ENCODE measurements at places on chromosomes 5 and 9.

DNA sequence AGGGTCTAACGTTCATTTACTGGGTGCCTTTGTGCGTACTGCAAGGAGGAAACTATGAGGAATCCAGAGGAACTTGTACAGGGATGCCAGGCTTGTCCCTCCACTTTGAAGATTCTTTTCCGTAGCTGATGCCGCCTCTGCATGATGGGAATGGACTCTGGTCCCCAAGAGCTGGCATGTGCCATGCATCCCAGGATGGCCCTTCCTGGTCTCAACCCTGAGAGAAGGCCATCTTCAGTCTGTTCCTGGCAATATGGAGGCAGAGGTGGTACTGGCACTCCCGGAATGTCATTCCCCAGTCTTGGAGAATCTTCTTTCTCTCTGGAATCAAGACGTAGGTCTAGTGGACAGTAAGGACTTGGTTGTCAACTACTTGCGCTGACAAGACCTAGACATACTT lies 61.5 kb downstream of the BASP1 start:
- H3K36me3 ChIP-seq = no peaks in the 10 kb centered on the region
- H3K27ac ChIP-seq = no peak overlapping the region
- DNase-seq = no peak
- H3K4me1 ChIP-seq = peaks cover 7% of the 10 kb centered on the region
- no peak overlapping the region for H3K4me3 ChIP-seq
- H3K27me3 ChIP-seq = peaks cover 17% of the 10 kb centered on the region

DNA sequence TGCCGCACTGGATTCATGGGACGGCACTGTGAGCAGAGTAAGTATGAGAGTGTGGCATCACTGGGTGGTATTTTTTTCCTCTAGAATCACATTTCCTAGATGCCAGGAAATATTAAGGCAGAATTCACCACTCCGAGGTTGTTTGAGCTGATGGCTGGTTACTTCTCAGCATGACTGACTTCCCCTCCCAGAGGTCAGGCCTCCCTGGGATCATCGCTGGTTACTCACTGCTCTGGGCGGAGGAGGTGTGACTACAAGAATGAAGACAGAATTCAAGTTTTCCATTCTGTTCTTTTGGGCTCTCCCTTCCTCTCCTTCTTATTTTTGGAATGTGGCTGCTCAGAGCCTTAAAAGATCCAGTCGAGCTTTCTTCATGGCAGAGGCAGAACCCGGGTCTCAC lies 76.6 kb upstream of the PRRC1 start:
- H3K27me3 ChIP-seq = peaks cover 3% of the 10 kb centered on the region
- H3K36me3 ChIP-seq = no peaks in the 10 kb centered on the region
- no peaks in the 10 kb centered on the region for H3K4me1 ChIP-seq
- no peak overlapping the region for H3K27ac ChIP-seq
- DNase-seq = no peak

- H3K4me3 ChIP-seq = no peak overlapping the region
- H3K27me3 ChIP-seq = no peaks in the 10 kb centered on the region
- no peak overlapping the region for H3K27ac ChIP-seq
- peaks cover 65% of the 10 kb centered on the region for H3K36me3 ChIP-seq
- DNase-seq = no peak
Measured at GRCh38 chr5:10712574-10713366, 48.3 kb downstream of the DAP start.

GRCh38 chr9:125075997-125076396 lies 67.3 kb downstream of the SCAI start:
- no peaks in the 10 kb centered on the region for H3K4me1 ChIP-seq
- H3K36me3 ChIP-seq = no peaks in the 10 kb centered on the region
- H3K27me3 ChIP-seq = no peaks in the 10 kb centered on the region

- H3K27ac ChIP-seq = no peak overlapping the region
- H3K36me3 ChIP-seq = no peaks in the 10 kb centered on the region
- no peaks in the 10 kb centered on the region for H3K4me1 ChIP-seq
- no peaks in the 10 kb centered on the region for H3K27me3 ChIP-seq
Measured at GRCh38 chr5:92713335-92713743, 867.7 kb downstream of the NR2F1-AS1 start.

- DNase-seq = no peak
- H3K27ac ChIP-seq = no peak overlapping the region
- no peaks in the 10 kb centered on the region for H3K27me3 ChIP-seq
- H3K4me1 ChIP-seq = no peaks in the 10 kb centered on the region
- no peaks in the 10 kb centered on the region for H3K36me3 ChIP-seq
Measured at GRCh38 chr9:79877943-79878602, 306.3 kb downstream of the TLE4 start.

DNA sequence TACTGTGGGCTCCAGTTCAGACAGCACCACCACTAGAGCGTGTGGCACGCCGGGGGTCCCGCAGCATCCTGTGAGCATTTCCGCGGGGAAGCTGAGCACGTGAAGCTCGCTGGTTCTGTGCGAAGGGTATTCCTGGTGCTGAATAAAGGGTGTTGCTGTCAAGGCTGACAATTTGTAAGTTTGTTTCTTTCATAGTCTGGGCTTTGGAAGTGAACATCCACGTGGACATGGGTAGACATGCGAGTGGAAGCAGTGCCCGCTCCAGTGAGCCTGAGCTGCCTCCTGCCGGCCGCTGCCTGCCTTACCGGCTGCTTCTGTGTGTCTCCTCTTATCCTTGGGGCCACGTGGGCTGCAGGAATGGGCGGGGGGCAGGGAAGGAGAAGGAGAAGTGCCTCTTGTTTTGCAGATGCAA lies 14.7 kb downstream of the NDUFS6 start:
- no peak for DNase-seq
- H3K4me3 ChIP-seq = no peak overlapping the region

- no peaks in the 10 kb centered on the region for H3K27me3 ChIP-seq
- no peaks in the 10 kb centered on the region for H3K36me3 ChIP-seq
- no peaks in the 10 kb centered on the region for H3K4me1 ChIP-seq
- H3K27ac ChIP-seq = no peak overlapping the region
- no peak for DNase-seq
Measured at GRCh38 chr9:71620746-71621145, 147.6 kb downstream of the CEMIP2 start.

DNA sequence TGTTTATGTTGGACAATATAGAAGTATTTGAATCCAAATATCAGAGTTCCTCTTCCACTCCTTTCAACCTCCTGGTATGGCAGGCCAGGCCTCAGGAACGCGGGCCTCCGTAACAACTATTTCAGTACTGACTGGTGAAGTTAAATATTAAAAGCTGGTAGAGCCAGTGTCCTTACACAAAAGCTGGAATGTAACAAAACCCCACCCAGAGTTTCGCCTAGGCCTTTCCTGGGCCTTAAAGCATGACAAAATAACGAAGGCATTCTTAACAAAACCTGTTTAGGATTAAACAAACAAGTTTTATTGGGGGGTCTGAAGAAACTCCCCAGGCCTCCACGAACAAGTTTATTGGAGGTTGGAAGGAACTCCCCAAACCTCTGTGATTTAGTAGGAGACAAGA lies 61.6 kb upstream of the GNE start:
- no peak overlapping the region for H3K4me3 ChIP-seq
- H3K4me1 ChIP-seq = no peaks in the 10 kb centered on the region
- H3K27ac ChIP-seq = no peak overlapping the region
- no peak for DNase-seq
- H3K36me3 ChIP-seq = no peaks in the 10 kb centered on the region

GRCh38 chr5:14497311-14497710 lies 84.3 kb upstream of the OTULINL start:
- peaks cover 49% of the 10 kb centered on the region for H3K27me3 ChIP-seq
- no peak overlapping the region for H3K4me3 ChIP-seq
- no peaks in the 10 kb centered on the region for H3K36me3 ChIP-seq
- DNase-seq = no peak
- no peaks in the 10 kb centered on the region for H3K4me1 ChIP-seq
- H3K27ac ChIP-seq = no peak overlapping the region

DNA sequence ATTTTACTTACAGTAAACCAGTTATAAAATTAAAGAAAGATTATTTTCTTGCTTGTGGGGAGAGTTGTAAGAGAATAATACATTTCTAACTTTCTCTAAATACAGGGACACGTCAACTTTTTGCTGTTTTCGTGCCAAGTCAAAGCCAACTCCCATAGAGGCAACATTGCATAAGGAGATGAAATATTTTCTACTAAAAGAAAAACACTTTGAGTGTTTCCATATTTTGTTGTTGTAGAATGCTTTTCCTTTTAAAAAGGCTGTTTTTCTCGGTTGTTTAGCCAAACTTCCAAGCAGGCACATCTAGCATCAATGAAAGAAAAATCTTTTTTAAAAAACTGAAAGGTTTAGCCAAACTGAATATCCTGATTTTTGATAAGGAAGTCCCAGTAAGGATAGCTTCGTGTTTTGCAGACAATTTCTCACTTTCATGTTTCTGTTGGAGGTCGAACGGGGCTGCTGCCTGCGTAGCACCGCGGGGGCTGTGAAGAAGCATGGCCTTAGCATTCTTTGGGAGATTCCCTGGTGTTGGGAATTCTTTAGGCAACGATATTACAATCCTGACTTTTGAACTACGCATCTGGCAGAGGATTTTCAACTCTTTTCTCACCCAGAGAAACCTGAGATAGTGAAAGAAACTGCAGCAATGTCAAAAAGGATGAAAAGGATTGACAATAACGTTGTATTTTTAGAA lies 108.1 kb upstream of the FBXL7 start:
- H3K36me3 ChIP-seq = no peaks in the 10 kb centered on the region
- no peak overlapping the region for H3K27ac ChIP-seq
- H3K4me1 ChIP-seq = no peaks in the 10 kb centered on the region
- no peak overlapping the region for H3K4me3 ChIP-seq
- no peak for DNase-seq

DNA sequence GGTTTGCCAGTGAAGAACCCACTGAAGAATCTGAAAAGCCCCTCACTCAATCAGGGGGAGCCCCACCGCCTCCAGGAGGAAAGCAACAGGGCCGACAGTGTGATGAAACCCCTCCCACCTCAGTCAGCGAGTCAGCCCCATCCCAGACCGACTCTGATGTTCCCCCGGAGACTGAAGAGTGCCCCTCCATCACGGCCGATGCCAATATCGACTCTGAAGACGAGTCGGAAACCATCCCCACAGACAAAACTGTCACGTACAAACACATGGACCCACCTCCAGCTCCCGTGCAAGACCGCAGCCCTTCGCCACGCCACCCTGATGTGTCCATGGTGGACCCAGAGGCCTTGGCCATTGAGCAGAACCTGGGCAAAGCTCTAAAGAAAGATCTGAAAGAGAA lies 92.4 kb downstream of the MAP1B start:
- peaks cover 89% of the 10 kb centered on the region for H3K36me3 ChIP-seq
- no peaks in the 10 kb centered on the region for H3K27me3 ChIP-seq
- H3K4me3 ChIP-seq = no peak overlapping the region

GRCh38 chr5:56262279-56262678 lies 29.1 kb upstream of the ANKRD55 start:
- H3K4me1 ChIP-seq = peaks cover 8% of the 10 kb centered on the region
- no peak overlapping the region for H3K27ac ChIP-seq
- H3K36me3 ChIP-seq = no peaks in the 10 kb centered on the region
- H3K27me3 ChIP-seq = no peaks in the 10 kb centered on the region
- no peak overlapping the region for H3K4me3 ChIP-seq

DNA sequence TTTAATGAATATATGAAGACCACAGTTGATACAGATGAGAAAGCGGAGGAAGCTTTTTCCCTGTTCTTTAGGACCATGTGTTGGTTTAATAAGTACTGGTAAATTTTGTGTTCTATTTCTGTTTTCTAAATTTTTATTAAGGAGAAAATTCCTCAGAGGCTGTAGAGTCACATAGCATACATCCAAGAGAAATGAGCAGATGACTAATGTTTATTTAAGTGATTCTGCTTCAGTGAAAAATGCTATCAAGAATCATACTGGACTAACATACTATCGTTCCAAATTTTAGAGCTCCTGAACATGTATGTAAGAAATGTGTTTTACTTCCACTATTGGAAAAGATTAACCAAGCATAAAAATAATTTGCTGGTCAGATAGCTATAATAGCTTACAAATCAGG lies 115.0 kb downstream of the KIAA1958 start:
- H3K4me1 ChIP-seq = no peaks in the 10 kb centered on the region
- no peaks in the 10 kb centered on the region for H3K27me3 ChIP-seq
- DNase-seq = no peak
- no peaks in the 10 kb centered on the region for H3K36me3 ChIP-seq

- peaks cover 5% of the 10 kb centered on the region for H3K4me1 ChIP-seq
- peaks cover 43% of the 10 kb centered on the region for H3K27me3 ChIP-seq
- H3K27ac ChIP-seq = no peak overlapping the region
- no peak for DNase-seq
- H3K4me3 ChIP-seq = no peak overlapping the region
Measured at GRCh38 chr9:121557581-121558447, 58.2 kb upstream of the GGTA1 start.

All from K562 (cell line).